Glomerular endothelial cell (primary cell): ENCODE measurements at places on chromosomes 5 and 9. TPM values are rescaled to one million over a fixed set of nuclear protein-coding genes. Genes with fewer than 3 reads are reported as not detected.

GRCh38 chr9:137243626-137244485 lies 2.8 kb downstream of the TUBB4B start:
- no peak for DNase-seq

GRCh38 chr9:2012347-2012746 lies 2.8 kb upstream of the SMARCA2 start:
- DNase-seq: no peak

Gene PIP5K1B
- total RNA-seq: 0.23 and 0.29 TPM in 2 replicates

Gene ANKRD20A1
- total RNA-seq: 0.24 and 0.58 TPM in 2 replicates

DNA sequence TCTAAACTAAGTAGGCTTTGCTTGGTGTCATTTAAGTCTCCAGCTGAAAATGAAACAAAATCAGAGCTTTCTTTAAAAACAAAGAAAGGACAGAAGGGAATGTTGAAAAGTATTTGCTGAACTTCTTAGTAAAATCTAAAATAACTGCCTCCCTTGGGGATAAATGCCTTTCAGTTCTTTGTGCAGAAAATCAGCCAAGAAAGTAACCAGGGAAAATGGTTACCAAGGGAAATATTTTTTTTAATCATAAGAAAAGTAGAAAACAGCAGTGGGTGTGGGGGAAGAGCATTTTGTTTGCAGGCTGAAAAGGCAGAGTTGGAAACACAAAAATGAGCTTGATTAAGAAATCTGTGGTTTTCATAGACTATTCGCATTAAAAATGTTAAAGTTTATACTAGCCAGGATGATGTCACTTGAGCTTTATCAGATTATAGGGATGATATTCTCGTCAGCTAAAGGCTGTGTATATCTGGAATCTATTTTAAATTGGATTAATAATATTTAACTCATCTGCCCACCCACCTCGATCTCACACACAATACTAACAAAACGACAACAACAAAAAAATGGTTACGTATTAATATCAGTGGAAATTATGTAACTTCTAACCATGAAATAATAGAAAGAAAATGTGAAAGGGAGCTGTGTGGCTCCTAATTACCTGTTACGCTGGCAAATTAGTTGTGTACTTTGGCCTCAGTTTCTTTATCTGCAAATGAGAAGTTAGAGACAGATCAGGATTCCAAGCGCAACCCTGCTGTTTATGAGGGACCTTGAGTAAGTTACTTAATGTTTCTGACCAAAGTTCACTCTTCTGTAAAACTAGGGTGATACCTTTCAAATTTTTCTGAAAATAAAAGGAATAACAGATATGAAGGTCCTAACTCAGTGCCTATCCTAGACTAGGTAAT lies at the start of gene ECM2:
Gene ECM2, minus strand, starts transcription at position 51 of the 911 bp plus-strand sequence. CDS start 13,124 bp downstream, outside the sequence.
- no peak for DNase-seq

- DNase-seq: no peak
Measured at GRCh38 chr9:35835216-35835632, 6.2 kb downstream of the TMEM8B start.

Gene PCDHB7
- total RNA-seq: 1.6 and 2.4 TPM in 2 replicates

Gene TRAF1
- 4.2 and 4.3 TPM in 2 replicates for total RNA-seq

- DNase-seq: no peak
Measured at GRCh38 chr5:55338810-55339243, 31.0 kb downstream of the MTREX start.

DNA sequence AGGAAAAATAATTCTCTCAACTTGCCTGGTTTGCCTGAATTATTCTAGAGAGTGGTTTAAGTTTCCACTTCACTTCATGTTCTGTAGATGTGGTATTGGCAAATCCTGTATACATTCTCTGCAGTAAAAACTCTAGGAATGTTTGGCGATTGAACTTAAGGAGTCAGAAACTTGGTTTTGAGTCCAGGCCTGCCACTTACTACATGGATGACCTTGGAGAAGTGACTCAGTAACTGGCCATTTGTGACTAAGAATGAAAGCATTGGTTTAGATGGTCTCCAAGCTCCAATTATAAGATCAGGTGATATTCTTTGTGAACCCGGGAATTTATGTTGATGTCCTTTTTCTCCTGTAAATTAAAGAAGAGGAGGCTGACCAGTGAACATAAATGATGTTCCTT lies 233.8 kb downstream of the GAS1 start:
- DNase-seq: no peak

Gene CDO1
- 0.48 and 0.82 TPM in 2 replicates for total RNA-seq

GRCh38 chr9:98101868-98102273 lies 17.2 kb downstream of the TRIM14 start:
- DNase-seq: no peak

DNA sequence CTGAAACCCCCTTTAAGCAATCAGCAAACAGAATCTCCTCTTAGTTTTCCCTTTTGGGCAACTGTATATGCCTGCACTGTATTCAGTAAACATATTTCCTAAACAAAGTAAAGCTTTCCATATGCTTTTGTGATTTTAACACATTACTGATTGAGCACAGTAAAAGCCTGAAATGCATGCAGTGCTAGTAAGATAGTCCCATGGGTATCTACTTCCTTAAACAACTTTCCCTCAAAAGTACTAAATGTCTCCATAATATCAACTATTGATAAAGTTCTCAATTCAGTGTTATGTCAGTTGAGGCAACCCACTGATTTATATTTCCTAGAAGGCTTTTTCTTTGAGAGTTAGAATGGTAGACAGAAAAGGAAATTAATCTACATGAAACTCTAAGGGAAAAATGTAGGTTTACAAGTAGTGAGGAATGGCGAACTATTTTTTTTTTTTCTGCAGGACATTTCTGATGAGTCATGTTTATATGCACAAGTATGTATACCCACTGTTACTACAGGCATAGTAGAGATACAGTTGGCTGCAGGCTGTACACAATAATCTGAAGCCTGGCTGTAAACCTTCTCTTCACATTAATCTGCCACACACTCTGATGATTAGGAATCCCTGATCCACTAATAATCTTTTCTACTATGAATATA lies 31.2 kb upstream of the CEP120 start:
- DNase-seq: no peak

GRCh38 chr5:116032094-116032517 lies at the start of gene ARL14EPL:
ARL14EPL (plus strand) TSS chr5:116032472; CDS start chr5:116051466, 18,994 bp downstream.
- DNase-seq: peak; percentile 80

DNA sequence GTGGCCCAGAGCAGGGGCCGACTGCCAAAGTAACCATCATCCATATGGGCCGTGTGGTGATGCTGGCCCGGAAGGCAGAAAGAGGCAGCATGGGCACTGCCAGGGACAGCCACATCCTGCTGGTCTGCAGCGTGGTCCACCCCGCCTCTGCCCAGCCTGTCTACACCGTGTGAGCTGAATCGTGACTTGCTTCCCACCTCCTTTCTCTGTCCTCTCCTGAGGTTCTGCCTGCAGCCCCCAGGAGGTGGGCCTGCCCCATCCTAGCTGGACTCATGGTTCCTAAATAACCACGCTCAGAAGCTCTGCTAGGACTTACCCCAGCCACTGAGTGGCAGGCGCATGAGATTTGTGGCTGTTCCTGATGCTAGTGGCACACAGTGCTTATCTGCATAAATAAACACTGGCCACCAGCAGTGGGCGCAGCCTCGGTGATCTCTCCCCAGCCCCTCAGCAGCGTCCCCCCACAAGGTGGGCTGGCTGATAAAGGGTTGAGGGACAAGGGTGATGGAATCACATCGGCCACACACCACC lies 22.6 kb upstream of the SUSD3 start:
- DNase-seq: no peak

Gene GFPT2
- total RNA-seq: 10.2 and 13.2 TPM in 2 replicates

DNA sequence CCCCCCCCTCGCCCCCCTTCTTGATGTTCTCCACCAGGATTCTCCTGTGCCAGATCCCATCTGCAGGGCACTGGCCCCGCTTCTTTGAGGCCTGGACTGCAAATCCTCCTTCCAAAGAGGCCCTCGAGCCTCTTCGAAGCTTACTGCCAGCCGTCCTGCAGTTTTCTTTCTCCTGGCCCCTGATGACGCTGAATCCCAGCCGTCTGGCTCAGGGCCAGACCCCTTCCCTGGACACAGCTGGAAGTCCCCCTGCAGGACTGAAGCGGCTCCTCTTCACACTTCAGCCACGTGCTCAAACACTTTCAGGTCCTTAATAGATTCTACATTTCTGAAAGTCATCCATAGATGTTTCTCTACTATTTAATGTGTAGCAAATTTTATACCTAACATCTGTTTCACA lies 121.5 kb downstream of the EHMT1 start:
- no peak for DNase-seq

GRCh38 chr5:149046196-149046829 lies 16.5 kb downstream of the SH3TC2 start:
- DNase-seq: no peak

- no peak for DNase-seq
Measured at GRCh38 chr9:23819403-23819802, 6.6 kb downstream of the ELAVL2 start.

DNA sequence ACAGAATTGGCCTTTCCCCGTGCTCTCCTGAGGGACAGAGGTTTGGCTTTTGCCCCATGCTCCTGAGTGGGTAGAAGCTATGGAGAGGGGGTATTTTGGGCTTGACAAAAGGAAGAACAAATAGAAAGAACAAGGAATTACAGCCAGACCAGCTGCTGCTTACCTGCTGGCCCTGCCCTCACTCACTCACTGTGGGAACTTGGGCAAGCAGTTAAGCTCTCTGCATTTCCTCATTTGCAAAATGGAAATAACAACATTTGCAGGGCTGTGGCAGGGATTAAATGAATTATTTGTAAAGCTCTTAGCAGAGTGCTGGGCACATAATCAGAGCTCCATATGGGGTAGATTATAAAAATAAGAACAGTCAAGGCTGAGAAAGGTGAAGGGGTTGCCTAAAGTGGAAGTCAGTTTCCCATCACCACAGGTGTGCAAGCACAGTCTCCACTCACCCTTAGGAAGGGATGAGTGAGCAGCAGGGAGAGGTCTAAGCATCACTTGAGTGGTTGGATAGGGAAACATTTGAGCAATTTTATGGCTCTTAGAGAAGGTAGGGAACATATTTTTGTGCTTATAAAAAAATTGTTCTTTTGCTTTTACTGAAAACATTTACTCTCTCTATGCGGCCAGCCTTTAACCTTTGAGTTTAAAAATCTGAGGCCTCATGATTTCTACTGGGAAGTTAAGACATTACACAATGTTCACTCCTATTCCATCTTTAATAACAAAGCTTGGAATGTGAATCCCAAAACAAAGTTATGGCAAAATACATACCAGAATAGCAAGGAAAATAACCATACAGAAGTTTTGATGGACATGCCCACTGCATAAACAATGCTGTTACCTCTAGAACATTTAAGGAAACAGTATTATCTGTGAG lies 42.8 kb upstream of the LHFPL2 start:
- no peak for DNase-seq

Gene SAPCD2
- total RNA-seq: 6.1 and 6.7 TPM in 2 replicates
